ENCODE measurements at places on chromosomes 2 and 18.

GRCh38 chr2:192741889-192742288 lies 547.2 kb upstream of the TMEFF2 start:
- no peak for DNase-seq

GRCh38 chr2:60512641-60513040 lies 40.8 kb downstream of the BCL11A start:
- DNase-seq = no peak

GRCh38 chr2:11032396-11032795 lies 120.7 kb downstream of the KCNF1 start:
- no peak for DNase-seq

- no peak for DNase-seq
Measured at GRCh38 chr2:168712053-168712452, 90.4 kb upstream of the NOSTRIN start.

GRCh38 chr2:242053921-242054320 lies 184.4 kb downstream of the RTP5 start:
- no peak for DNase-seq

DNA sequence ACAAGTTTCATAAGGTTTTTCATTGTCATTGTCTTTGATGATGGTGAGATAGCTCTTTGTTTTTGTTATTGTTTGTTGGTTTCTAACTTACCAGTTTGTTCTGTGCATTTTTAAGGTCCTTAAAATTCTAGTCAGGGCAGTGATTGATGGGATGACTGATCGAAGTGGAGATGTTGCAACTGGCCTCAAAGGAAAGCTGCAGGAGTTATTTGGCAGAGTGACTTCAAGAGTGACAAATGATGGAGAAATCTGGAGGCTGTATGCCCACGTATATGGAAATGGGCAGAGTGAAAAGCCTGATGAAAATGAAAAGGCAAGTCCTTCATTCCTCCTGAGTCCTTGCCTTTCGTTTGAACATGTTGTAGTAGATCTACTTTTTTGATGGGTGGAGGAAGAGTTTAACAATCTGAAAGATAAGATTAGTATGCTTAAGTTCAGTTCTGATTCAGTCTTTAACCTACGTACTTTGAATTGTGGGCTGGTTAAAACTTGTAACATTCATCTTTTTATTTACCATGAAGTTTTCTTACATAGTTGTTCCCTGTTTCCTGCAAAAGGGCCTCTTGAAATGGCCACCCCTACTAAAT lies 135.8 kb upstream of the LTBP1 start:
- no peak for DNase-seq

- DNase-seq = no peak
Measured at GRCh38 chr18:11674119-11674518, 14.9 kb upstream of the GNAL start.

DNA sequence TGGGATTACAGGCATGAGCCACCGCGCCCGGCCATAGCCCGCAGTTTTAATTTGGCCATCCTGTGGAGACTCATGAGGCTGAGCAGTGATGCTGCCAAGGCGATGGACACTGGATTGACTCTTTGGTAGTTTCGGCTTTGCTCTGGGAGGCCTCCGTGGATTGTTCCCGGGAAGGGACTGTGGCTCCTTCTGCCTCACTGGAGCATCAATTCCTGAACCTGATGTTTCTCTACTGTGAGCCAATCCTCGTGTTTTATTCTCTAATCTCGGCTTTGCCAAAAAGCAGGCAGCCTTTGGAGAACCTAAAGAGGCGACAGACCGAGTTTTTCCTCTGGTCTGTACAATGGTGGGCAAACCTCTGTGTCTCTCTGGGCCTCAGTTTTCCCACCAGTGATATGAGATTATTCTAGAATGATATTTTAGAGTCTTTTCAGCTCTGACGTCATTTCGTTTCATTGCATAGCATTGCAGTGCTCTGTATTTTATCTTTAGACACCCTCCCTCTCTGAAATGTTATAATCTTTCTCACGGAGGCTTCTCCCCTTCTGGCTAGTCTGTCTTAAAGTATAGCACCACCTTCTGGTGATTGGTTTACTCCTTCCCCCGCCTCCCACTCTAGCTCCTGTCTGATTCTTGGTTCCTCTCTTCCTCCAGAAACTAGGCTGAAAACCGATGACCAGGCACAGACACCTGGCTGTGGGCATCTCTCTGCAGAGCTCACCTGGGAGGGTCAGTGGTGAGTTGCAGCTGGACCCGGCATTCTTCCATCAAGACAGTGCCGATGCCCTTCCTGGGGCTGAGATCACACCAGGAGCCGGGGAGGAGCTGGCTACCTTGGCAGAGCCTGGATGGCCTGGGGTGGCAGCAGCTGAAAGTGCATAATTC lies 341.3 kb downstream of the MYCN start:
- DNase-seq = no peak

- DNase-seq = no peak
Measured at GRCh38 chr2:220394433-220394832, 767.0 kb downstream of the SLC4A3 start.

- DNase-seq = no peak
Measured at GRCh38 chr2:215567504-215567903, 131.6 kb upstream of the FN1 start.

DNA sequence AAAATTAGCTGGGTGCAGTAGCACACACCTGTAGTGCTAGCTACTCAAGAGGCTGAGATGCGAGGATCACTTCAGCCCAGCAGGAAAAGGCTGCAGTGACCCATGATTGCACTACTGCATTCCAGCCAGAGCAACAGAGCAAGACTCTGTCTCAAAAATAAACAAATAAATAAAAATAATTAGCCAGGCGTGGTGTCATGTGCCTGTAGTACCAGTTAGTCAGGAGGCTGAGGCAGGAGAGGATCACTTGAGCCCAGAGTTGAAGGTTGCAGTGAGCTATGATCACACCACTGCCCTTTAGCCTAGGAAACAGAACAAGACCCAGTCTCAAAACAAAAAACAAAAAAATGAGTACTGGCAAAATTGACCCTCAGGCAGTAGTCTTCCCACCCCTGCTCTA lies 61.9 kb upstream of the PPP1CB start:
- no peak for DNase-seq

- DNase-seq = no peak
Measured at GRCh38 chr18:5104246-5104645, 92.8 kb downstream of the AKAIN1 start.

DNA sequence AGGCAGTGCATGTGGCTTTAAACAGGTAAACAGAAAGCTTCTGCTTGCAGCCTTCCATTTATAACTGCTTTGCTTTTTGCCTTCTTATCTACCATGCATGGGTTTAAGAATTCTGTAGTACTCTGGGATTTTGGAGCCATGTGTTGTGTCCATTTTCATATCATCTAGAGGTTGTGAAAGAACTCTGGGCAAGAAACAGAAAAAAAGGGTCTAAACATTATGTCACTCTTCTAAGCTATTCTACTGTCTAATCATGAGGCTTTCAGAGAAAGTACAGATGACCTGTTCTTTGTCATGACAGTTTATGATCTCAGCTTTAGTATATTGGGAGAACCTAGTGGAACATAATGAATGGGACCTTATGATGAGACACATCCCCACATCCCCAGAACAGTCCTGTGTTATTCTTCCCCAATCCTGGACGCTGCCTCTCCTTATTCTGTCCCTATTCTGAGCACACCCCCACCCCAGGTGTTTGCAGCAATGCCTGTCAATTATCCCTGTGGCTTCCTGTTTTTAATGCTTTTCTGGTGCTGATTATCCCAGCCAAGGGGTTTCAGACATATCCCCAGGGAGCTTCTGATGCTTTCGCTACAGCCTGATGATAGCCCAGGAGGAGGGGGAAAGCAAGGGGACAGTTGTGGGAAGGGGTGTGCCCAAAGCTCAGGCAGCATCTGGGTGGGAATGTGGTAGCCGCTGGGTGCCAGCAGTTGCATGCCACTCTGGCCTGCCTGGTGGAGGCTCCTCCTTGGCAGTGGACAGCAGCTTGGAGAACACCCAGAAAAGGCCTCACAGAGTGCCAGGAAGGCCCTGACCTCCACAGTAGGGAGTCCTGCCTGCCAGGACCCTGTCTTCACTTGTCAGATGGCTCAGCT lies 169.5 kb upstream of the MAP3K20 start:
- DNase-seq = no peak

DNA sequence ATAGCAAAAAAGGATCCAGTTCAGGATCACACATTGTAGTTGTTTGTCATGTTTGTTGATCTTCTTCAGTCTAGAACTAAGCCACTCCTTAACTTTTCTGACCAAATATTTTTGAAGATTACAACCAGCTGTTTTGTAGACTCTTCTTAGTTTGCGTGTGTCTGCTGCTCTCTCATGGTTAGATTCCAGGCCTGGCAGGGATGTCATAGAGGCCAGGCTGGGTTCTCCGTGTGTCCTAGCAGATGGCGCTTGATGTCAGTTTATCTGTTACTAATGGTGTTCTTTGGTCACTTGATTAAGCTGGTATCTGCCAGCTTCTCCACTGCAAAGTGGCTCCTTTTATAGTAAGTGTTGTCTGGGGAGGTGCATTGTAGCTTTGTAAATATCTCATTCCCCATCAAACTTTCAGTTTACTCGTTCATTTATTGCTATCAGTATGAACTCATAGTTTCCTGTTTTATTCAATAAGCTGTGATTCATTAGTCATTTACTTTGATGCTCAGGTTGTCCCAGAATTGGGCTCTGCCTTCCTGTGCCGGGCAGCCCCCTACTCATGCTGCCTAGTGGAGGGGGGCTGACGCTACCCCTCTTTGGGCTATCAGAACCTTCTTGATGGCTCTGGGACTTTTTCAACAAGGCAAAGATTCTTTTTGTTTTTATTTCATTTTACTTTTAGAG lies 42.1 kb downstream of the GRHL1 start:
- no peak for DNase-seq

GRCh38 chr2:7621018-7621814 lies 704.0 kb downstream of the RNF144A start:
- DNase-seq = no peak

GRCh38 chr18:9826685-9827084 lies 59.1 kb upstream of the TXNDC2 start:
- DNase-seq = no peak

GRCh38 chr2:189585226-189585756 lies 4.7 kb upstream of the SLC40A1 start:
- no peak for DNase-seq

DNA sequence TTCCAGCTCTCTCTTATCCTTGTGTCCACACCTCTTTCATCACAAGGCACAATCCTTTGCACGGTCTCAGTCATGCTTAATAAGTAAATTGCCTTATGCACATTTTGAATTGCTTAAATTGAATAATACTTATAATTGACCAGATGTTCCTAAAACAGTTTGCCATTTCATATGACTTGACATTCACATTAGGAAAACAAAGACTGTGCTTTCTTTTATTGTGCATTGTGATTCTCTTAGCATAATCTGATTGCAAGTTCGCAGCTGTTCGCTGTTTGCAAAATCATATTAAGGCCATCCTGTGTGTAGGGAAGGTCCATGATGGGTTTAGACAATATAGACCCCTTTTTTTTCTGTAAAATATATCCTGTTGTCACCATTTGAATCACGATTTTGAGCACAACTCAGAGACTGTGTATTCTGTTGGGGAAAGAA lies 75.6 kb downstream of the RNF144A start:
- DNase-seq = no peak

DNA sequence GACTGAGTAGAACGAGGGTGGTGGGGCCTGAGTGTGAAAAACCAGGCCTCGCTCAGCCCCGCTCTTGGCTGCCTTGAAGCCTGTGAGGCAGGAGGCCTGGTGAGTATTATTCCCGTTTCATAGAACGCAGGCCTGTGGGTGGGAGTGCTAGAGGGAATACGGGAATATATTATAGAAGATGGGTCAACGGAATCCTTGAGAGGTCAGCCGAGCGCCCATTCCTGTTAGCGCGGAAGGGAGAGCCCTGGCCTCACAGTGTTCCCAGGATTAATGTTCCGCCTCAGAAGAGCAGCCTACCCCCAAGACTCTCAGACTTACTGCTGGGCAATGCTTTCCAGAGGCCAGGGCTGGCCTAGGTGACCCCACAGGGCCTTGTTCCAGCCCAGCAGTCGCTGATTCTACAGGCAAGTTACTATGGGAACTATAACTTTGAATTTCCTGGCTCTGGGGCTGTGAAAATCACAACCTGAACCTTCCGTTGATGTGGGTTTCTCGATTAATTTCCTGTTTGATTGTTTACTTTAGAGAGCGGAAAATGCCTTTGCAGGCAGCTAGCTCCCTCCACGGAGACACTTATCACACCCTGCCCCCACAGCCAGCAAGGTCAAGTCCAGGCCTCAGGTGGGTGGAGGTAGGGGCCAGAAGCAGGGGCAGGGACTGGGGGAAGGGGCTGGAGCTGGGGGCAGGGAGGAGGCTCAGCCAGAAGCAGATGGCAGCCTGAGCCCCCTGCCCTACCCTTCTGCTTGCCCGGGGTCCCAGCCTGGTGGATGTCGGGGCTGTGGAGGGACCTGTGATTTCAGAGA lies 108.3 kb downstream of the SMAD7 start:
- peak; percentile 74 for DNase-seq

GRCh38 chr18:56995579-56996188 lies 151.2 kb upstream of the BOD1L2 start:
- DNase-seq = no peak

GRCh38 chr18:65876310-65876709 lies 125.5 kb downstream of the CDH7 start:
- no peak for DNase-seq

- DNase-seq = no peak
Measured at GRCh38 chr2:1671916-1672315, 72.4 kb downstream of the PXDN start.

DNA sequence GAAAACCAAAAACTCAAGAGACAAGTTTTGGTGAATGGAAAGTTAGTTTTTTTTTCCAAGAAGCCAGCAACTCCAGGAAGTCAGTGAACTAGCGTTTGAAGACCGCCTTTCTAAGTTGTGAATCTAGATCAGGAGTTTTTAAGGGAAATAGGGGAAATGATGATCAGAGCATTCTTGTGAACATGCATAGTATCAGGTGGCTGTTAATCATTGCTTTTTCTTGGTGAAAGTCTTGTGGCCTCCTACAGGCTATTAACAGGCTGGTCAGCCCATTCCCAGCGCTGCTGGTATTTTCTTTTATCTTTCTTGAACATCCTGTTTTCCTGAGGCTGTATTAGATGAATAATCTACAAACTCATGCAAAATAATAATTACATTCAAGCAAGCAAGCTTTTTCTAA lies 155.8 kb downstream of the PTPRM start:
- no peak for DNase-seq

DNA sequence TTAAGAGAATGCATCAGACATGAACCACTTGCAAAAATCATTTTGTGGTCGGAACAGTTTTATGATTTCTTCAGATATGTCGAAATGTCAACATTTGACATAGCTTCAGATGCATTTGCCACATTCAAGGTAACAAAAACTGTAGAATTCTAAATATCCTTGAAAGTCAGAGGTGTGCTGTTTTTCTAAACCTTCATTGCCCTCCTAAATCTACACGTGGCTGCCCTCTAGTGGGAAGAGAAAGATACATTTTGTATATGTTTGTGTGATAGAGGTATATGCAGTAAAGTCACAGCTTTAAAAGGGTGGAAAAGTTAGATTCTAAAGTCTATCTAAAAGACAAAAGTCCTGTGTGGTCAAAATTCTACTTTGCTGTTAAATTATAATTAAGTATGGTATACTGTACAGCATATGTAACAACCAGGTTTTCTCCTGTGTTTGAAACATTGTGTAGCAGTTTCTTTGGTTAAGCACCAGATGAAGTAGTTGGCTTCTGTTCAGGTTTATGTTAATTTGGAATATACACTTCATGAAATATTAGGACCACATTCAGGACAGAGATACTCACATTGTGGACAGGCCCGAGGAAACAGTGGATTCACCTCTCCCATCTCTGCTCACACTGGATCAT lies 65.9 kb upstream of the ITM2C start:
- peak; percentile 80 for DNase-seq

GRCh38 chr2:228329282-228329681 lies 147.8 kb upstream of the SPHKAP start:
- DNase-seq = no peak
